ENCODE measurements at places on chromosomes 13 and 19. TPM values are rescaled to one million over a fixed set of nuclear protein-coding genes. Genes with fewer than 3 reads are reported as not detected.

The KIR2DL1 gene
- polyA plus RNA-seq: 0.03 TPM

The CALR3 gene
- 0.25 TPM for polyA plus RNA-seq

The FCAR gene
- polyA plus RNA-seq: not detected

The LILRB1 gene
- polyA plus RNA-seq: 0.17 TPM

The PDE4A gene
- polyA plus RNA-seq: 11.5 TPM

The LCP1 gene
- 3.5 TPM for polyA plus RNA-seq

The CEACAM8 gene
- not detected for polyA plus RNA-seq

The C1QTNF9 gene
- 1.8 TPM for polyA plus RNA-seq

The ZSCAN4 gene
- polyA plus RNA-seq: 0.03 TPM

The IFNL4 gene
- not detected for polyA plus RNA-seq

DNA sequence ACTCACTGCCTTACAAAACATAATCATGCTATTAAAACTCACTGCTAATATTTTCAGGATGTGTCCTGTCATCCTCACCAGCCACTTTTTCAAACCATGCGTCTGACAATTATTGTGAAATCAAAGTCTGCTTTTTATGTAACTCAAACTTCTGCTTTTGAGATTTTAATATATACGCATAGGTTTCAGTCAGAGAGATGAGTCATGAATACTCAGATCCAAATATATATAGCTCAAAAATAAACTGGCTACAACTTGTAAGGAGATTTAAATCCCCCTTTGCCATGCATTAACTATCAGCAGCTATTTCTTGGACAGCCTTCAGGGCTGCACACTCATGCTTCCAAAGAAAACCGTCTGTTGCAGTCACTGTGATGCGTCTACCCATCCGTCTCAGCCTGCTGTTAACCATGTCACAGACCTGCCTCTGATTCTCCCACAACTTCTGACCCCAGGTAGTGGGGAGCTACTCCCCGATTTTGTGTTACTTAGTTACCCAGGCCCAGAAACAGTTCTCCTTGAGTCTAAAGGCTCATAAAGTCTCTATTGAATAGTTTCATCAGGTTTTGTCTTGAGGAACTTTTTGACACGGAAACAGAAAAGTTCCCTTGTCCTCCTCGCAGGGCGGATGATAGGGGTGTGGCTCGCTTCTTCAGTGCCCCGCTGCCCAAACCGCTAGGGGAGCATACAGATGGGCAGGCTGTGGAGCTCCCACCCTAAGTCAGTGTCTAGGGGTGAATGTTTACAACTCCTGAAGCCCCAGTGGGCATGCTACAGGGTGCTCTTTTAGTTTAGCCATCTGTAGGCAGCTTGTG is 33.8 kb upstream of the SGCG start:
- no peak for DNase-seq

GRCh38 chr19:44706506-44707236 is 7.7 kb downstream of the CEACAM16 start:
- DNase-seq: no peak

GRCh38 chr13:113935001-113935844 is 38.7 kb downstream of the C13orf46 start:
- no peak for DNase-seq

GRCh38 chr19:43606569-43607229 is 5.2 kb upstream of the SRRM5 start:
- no peak for DNase-seq

DNA sequence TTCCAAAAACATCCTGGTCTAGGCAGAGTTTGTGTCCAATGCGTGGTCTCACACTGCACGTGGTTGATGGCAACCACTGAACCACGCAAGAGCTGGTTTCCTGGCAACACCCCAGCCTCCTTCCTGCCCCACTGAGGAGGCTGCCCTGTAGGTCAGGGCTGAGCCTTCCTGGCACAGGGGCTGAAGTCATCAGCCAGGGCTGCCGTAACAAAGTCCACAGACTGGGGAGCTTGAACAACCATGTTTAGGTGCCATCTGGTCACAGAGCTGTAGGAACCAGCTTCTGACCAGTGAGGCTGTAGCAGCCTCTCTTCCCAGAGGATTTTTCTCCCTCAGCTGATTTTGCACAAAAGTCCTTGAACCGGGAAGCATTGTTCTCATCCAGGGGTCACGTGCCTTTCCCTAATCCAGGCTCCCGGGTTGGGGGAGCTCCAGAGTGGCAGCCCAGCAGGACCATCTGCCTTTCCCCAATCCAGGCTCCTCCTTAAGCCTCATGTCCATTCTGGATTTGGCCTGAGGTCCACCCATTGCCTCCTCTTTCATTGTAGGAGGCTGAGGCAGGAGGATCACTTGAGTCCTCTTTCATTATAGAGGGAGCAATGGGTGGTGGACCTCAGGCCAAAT is 53.9 kb downstream of the CHST8 start:
- DNase-seq: no peak

DNA sequence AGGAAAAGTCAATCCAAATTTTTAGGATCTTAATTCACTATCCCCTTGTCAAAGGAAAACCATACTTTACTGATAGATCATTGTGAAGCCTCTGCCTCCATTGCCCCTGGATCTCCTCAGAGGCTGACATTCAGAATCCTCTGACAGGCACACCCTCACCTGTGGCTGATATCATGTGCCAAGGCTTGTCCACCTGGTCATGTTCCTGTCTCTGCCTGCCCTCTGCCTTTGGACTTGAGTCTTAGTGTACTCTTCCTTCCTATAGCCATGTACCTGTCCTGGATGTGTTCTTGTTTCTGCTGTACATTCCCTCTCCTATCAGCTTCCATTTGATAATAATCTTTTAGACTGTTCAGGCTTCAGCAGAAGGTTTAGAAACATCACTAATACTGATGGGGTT is 179.4 kb downstream of the TNFSF13B start:
- no peak for DNase-seq

GRCh38 chr19:5024282-5024681 is 55.4 kb downstream of the KDM4B start:
- peak; percentile 65 for DNase-seq

- DNase-seq: no peak
These were observed 1.1 kb downstream of the KCTD4 start for GRCh38 chr13:45199711-45200110.

GRCh38 chr19:5152013-5152763 is 183.3 kb downstream of the KDM4B start:
- DNase-seq: no peak

DNA sequence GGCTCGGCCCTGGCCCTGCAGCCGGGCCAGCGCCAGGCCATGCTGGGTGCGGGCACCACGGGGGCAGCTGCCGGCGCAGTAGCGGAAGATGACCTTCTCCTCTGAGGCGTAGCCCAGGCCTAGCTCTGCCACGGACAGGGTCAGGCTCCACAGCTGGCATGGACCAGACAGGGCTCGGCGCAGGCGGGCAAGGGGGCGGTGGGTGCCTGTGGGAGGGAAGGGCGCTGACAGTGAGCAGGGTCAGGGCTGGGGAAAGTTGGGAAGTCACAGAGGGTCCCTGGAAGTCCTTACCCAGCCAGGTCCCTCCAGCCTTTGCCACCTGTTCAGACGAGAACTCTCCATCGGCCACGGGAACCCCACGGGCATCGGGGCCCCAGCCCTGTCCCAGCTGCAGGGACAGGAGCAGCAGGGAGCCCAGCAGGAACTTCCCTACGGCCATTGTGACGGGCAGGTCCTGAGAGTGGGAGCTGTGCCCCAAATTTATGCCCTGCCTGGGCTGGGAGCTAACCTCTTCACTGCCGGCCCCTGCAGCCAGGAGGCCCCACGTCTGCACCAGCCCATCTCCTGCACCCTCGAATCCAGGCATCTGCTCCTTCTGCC is at the start of gene PSPN:
TSS of gene PSPN (minus strand) at position 523 of the 600 bp plus-strand sequence. CDS start at position 439, 84 bp downstream.
- no peak for DNase-seq

DNA sequence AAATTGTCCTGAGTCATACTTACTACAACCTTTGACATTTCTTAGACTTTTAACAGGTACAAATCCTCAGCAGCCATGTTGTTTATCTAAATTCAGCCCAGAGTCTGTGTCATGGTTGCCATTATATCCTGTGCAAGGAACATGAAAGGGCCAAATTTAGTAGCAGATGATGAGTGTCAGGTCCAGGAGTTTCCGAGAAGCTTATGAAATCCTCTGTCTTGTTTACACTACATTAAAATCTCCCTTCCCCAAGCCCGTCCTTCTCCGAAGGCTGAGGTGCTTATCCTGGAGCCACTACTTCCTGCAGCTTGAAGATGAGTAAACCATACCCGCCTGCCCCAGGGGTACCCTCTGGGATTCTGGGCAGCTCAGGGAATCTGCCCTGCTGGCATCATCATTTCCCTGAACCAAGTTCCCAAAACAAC is 102.6 kb upstream of the SERP2 start:
- no peak for DNase-seq

DNA sequence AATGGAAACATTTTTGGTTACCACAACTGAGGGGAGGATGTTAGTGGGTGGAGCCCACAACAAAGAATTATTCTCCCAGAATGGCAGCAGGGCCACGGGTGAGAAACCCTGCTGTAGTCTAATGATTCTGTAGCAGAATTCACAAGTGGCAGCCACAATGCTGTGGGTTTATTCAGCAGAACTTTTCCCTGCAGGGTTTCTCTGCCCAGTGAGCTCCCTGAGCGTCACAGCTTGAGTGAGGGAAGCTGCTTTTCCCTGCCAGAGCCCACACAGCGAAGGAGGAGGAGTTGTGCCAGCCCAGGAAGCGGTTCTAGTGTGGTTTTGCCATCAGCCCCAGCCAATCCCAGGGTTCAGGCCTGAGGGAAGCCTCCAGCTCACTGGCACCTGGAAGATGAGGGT is 4.4 kb downstream of the ATP12A start:
- no peak for DNase-seq

- DNase-seq: no peak
These were observed 6.4 kb downstream of the POGLUT2 start for GRCh38 chr13:102792396-102792795.

DNA sequence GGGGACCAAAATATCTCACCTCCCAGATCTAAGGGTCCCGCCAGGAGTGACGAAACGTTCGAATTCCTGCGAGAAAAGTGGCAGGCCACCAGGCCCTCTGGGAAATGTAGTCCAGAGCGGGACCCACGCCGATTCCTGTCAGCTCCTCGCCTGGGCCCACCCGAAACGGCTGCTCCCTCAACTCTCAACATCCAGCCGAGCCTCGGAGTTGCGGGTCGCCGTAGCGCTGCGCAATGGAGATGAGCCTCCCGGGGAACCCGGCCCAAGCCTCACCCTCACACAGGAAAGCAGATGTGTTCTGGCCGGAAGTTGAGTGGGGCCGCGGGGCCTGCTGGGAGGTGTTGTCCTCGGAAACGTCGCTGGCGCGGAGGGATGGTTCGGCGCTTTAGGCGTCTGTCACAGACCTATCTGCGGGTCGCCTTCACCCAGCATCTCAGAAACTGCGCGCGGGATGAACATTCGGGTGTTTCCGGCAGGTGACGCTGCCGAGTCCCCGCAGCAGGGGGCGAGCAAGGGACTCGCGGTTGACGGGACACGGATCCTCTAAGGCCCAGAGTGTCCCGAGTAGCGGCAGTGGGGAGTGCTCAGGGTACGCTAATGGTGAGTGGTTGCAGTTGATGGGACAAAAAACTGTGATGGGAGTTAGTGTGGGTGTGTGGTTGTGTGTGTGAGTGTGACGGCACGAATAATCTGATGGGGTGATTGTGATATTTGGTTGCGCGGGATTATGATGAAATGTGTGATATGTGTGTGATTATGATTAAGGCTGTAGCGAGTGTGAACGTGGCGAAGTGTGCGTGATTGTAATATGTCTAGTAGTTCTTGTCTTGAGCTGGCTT is at the start of the genes ZNF568 and ZNF829:
TSS of gene ZNF568 (plus strand) at position 341 of the 839 bp plus-strand sequence. CDS start 6,439 bp downstream, outside the sequence.
TSS of gene ZNF829 (minus strand) at position 300 of the 839 bp plus-strand sequence. CDS start 1,124 bp downstream, outside the sequence.
- peak; percentile 88 for DNase-seq

GRCh38 chr19:49802836-49803528 is 10.1 kb downstream of the FUZ start:
- no peak for DNase-seq

DNA sequence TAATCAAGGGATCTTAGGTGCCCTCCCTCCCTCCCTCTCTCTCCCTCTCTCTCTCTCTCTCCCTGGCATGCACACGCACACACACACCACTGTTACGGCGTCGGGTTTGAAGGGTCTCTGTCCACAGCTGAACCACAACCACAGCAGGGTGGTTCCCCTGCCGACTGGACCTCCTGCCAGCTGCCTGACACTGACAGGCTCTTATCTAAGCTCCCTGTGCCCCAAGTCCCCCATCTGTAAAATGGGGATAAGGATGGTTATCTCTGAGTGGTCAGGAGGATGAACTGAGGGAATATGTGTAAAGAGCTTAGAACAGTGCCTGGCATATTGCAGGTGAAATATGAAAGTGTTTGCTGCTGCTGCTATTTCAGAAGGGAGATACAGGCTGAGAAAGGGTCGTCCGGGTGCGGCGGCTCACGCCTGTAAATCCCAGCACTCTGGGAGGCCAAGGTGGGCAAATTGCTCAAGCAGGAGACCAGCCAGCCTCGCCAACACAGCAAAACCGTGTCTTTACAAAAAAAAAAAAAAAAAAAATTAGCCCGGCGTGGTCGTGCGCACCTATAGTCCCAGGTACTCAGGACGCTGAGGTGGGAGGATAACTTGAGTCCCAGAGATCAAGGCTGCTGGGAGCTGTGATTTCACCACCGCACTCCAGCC is 852 bp upstream of the SHISA7 start:
- no peak for DNase-seq

GRCh38 chr13:48054601-48055000 is 17.1 kb downstream of the NUDT15 start:
- DNase-seq: no peak

DNA sequence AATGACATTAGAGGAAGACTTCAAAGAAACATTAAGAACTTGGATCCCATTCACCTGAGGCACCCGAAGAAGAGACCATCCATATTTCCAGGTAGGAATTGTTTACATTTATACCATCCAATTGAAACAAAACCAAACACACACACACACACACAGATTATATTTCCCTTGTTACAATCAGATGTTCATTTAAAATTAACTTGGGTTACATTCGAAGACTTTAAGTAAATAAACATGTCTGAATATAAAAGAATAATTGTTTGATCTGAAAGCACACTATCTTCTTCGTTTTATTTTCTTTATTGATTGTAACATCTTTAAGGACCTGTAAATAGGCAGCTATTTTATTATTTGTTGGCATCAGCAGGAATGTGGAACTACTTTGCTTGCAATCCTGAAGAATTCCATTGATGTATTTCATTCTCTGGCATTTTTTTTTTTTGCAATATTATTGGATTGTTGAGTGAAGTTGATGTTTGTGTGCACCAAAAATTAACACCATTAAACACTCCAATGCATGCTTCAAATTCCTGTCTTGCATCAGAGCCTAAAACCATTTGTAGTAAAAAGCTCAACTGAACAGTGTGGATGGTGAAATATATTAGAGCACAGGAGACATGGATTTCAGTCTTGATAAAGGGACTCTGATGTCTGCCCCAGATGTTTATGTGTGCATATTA is 85.3 kb upstream of the FRY start:
- DNase-seq: no peak

- no peak for DNase-seq
These were observed 428.5 kb downstream of the IRS2 start for GRCh38 chr13:109357751-109358471.

All from psoas muscle (tissue), 8 donors.